ENCODE measurements at places on chromosomes 2 and 18.

DNA sequence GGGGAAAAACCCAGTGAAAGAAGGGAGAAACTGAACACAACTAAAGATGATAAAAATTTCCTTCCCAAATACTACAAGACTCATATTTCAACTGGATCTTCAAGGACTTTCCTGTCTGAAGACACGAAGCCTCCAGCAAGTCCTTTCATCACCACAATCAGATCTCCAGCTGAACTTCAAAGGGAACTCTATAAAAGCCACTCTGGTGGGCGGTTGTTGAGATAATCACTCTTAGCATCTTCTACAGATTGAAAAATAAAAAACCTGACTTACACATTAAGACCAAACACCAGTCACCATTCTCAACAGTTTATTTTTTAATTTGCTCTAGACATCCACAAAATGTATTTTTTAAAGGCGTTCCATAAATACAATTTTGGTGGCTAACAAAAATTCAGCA is 4.4 kb downstream of the REV1 start:
- DNase-seq = no peak

- no peak for DNase-seq
These were observed 12.5 kb downstream of the KLHL29 start for GRCh38 chr2:23397478-23397877.

DNA sequence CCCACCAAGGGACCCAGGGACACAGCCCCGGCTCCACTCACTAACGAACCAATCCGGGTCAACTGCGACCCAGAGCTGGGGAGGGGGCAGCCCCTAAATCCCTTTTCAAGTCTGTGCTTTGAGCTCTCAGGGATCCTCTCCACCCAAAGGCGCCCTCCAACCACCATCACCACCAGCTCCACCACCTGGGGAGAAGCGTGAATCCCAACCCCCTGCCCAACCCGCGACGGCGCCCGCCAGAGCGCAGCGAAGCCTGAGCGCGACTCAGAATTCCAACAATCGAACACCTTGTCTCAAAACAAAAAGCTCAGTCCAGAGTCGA is 497 bp downstream of the DSC3 start:
- no peak for DNase-seq

GRCh38 chr18:49756671-49757362 is 56.5 kb downstream of the ACAA2 start:
- peak; percentile 5 for DNase-seq

DNA sequence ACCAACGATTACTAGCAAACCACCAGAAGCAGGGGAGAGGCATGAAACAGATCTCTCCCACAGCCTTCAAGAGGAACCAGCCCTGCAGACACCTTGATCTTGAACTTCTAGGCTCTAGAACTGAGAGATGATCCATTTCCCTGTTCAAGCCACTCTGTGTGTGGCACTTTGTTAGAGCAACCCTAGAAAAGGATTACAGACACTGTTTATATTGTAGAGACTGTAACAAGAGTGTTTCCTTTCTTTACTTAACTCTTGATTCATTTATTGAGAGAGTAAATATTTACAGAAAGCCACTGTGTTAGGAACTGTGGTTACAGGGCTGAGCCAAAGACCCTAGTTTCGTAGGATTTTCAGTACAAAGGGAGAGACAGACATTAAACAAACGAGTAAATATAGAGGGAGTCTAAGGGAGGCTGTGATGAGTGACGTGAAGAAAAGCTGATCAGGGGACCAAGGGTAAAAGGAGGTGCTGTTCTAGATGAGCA is 10.9 kb downstream of the CCDC68 start:
- no peak for DNase-seq

DNA sequence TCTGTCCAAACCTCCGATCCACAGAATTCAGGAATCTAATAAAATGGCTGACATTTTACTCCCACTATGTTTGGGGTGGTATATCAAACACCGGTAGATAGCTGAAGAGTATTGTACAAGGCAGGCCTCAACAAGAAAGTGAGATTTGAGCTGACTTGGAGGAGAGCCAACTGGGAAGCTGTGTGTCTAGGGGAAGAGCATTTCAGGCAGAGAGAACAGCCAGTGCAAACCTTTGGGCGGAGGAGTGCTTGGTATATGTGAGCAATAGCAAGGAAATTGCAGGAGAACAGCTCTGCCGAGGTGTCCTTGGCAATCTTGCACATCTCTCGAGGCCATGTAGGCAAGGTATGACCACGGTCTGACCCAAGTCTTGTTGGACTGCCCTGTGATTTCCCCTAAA is 1.8 kb upstream of the MERTK start:
- no peak for DNase-seq

DNA sequence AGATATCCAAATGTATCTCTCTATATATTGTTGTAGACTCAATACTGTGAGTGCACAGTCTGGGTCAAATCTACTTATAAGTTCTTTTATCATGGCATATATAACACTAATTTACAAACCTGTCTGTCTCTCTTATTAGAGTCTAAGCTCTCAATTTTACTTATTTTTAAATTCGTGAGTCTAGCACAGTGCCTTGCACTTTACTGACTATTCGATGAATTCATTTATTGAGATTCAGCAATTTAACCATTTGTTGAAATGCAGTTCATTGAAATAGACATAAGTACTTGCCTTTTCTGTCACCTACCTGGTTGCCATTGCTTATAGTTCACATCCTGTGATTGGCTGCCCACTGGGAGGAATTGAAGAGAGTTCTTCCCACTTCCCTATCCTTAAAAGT is 10.3 kb upstream of the ALS2 start:
- DNase-seq = no peak

DNA sequence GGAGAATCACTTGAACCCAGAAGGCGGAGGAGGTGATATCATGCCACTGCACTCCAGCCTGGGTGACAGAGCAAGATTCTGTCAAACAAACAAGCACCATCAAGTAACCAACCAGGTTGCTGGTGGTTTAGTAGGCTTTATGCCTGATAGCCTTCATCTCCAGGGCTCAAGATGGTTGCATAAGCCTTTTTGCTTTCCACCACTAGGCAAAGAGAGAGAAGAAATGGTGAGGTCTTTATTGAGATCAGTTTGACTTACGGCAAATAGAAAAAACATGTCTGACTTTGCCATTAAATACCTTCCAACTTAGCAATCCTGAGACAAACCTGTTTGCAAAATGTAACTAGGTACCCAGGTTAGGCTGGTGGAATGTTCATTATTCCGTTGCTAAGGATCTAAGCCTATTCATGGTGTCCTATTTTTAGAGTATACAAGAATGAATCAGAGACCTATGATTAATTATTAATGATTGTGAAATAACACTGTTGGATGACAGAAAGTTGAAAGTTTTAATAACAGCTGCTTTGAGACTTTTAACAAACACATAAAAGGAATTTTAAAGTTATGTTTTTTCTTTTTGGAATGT is 53.5 kb upstream of the SLC38A11 start:
- no peak for DNase-seq

GRCh38 chr2:4791488-4791887 is 900.7 kb upstream of the SOX11 start:
- DNase-seq = no peak

- no peak for DNase-seq
These were observed 105.0 kb downstream of the PLEKHM3 start for GRCh38 chr2:207920321-207920720.

GRCh38 chr2:120265006-120265405 is 12.4 kb downstream of the RALB start:
- DNase-seq = no peak

GRCh38 chr18:45112682-45113081 is 432.0 kb downstream of the SETBP1 start:
- no peak for DNase-seq

DNA sequence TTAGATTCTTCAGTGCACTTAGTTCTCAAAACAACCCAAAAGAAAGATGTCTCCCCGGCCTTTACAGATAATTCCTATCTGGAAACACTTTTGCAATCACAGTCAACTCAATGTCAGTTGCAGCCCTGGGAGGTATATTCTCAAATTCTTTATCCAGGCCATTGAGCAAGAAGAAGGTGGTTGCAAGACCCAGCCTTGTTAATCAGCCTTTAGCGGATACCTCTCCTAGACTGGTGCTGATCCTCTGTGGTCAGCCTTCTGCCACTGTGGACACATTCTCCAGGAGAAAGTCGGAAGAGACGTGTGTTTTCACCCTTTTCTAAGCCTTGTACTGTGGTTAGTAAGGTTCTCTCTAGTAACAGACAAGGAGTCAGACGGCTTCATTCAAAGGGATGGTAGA is 7.8 kb upstream of the FZD7 start:
- DNase-seq = no peak

- DNase-seq = no peak
These were observed 13.3 kb upstream of the PRELID3A start for GRCh38 chr18:12394428-12394827.

DNA sequence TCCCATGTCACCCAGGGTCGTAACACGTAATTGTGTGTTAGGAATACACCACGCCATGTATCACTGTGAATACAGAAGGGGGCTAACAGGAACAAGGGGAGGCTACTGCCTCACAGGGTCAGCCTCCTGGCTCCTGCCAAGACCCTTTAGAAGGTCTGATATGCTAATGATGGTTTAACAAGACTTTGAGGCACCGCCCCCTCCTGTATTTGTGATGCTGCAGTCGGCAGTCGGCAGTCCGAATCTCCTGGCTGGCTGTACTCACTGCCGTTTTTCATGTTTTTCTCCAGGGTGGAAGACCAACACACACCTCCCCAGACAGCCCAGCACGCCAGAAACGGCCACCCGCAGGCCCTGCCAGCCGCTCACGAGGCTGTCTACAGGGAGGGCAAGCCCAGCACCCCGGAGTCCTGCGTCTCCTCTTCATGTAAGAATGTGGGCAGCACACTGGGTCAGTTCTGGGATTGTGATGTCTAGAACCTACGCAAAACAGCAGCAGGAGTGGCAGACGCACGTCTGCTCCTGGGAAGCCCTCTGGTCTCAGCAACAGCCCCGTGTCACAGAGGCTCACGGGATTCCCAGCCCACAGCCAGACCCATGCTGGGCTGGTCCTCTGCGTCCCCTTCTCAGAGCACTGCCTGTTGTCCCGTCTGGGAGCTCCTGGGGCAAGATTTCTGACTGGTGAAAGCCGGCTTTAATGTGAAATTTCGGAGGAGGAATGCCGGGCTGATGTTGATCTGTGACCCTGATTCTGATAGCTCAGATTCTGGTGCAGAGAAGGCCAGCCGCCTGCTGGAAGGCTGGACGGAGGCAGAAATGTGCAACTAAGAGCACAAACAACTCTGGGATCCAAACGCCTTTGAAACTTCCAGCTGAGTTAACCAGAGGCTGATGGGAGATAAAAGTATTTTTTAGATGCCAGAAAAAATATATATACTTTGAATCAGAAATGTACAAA is 39.7 kb upstream of the B3GNT7 start:
- no peak for DNase-seq

- DNase-seq = no peak
These were observed 484.3 kb downstream of the EPHA4 start for GRCh38 chr2:221087779-221088178.

DNA sequence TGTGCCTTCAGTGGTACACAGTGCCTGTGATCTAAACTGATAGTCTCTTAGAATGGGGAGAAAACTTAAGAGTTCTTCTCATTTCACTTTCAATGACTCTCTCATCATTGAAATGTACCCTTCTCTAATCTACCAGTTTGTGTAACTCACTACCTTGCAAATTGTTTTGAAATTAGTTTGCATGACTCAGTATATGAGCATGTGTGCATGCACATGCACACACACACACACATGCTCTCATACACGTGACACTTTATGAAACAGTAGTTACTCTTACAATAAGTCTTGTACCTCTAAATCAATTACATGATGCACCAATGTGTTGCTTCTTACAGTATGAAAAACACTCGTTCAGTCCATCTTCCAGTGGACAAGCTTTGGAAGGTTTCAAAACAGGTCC is 10.6 kb downstream of the LYPD6B start:
- no peak for DNase-seq

DNA sequence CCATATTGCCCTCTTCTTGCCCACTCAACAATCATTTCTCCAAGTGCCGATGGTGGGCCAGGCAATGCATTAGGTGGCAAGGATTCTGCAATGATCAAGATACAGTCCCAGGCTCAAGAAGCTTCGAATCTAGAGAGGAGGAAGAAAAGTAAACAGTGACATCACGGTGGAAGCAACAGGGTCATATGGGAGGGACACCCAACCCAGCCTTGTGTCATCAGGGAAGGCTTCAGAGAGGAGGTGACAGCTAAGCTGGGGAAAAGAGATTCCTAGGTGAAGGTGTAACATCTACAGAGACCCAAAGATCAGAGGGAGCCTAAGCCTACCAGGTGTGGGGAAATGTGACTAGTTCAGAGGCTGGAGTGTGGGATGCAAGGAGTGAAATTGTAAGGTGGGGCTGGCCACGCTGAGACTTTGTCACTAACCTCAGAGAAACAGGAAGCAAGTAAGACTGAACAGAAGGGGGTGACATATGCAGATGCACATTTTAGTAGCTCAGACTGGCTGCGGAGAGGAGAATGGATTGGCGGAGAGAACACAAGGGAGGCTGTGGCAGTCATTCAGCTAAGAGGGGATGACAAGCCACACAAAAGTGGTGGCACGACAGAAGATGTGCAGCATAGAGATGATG is 104.9 kb downstream of the ANKRD44 start:
- no peak for DNase-seq

GRCh38 chr2:221883976-221884375 is 311.9 kb upstream of the EPHA4 start:
- DNase-seq = no peak

- DNase-seq = no peak
These were observed 59.9 kb downstream of the ACSL3 start for GRCh38 chr2:222920657-222921186.

DNA sequence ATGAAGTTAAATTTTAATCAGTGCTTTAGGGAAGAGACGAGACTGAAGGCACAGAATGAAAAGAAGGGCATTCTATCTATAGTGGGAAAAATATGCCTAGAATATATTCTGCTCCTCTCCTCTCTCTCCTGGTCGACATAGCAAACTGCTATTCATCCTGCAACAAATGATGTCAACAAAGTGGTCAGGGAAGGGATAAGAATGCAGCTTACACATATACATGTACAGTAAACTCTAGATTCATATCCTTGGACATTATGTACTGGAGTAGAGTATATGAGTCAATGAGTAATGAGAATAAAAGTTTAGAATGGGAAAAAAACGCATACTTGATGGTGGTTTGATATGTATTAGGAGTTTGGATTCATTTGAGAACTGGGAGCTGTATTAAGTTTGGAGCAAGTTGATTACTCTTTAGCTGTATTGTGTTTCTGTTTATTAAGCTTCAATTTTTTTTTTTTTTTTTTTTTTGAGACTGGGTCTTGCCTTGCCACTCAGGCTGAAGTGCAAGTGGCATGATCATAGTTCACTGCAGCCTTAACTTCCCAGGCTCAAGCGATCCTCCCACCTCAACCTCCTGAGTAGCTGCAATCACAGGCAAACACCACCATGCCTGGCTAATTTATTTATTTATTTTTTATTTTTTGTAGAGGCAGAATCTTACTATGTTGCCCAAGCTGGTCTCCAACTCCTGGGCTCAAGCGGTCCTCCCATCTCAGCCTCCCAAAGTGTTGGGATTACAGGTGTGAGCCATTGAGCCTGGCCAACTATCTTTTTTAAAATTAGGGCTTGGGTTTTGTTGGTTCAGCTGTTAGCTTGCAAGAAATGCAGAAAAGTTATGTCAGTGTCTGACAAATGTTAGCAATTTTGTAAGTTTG is 53.8 kb downstream of the STAT1 start:
- DNase-seq = no peak

- DNase-seq = no peak
These were observed 64.0 kb upstream of the GULP1 start for GRCh38 chr2:188227713-188228112.

GRCh38 chr18:72848503-72849237 is 19.1 kb downstream of the NETO1 start:
- DNase-seq = no peak

GRCh38 chr2:128633501-128633900 is 314.8 kb upstream of the HS6ST1 start:
- DNase-seq = no peak
